Liver (tissue), 10 donors: ENCODE measurements at places on chromosomes 4 and X. TPM values are rescaled to one million over a fixed set of nuclear protein-coding genes. Genes with fewer than 3 reads are reported as not detected.

- DNase-seq, result no peak
Measured at GRCh38 chrX:71143508-71143907, 1.1 kb upstream of the NLGN3 start.

GLRB gene
- total RNA-seq, result 2.9 TPM

GRCh38 chr4:123163501-123163900 lies 233.1 kb upstream of the SPRY1 start:
- no peak for DNase-seq

GRCh38 chr4:109432696-109433095 lies 919 bp upstream of the SEC24B start:
- DNase-seq, result no peak

DGAT2L6 gene
- not detected for total RNA-seq

WNK3 gene
- total RNA-seq, result 11.9 TPM

NUDT10 gene
- total RNA-seq, result 1.4 TPM

GRCh38 chrX:130285069-130285620 lies 16.4 kb upstream of the ZNF280C start:
- no peak for DNase-seq

FAM236D gene
- not detected for total RNA-seq

GAGE2A gene
- not detected for total RNA-seq
